ENCODE measurements at places on chromosomes 12 and 14.

DNA sequence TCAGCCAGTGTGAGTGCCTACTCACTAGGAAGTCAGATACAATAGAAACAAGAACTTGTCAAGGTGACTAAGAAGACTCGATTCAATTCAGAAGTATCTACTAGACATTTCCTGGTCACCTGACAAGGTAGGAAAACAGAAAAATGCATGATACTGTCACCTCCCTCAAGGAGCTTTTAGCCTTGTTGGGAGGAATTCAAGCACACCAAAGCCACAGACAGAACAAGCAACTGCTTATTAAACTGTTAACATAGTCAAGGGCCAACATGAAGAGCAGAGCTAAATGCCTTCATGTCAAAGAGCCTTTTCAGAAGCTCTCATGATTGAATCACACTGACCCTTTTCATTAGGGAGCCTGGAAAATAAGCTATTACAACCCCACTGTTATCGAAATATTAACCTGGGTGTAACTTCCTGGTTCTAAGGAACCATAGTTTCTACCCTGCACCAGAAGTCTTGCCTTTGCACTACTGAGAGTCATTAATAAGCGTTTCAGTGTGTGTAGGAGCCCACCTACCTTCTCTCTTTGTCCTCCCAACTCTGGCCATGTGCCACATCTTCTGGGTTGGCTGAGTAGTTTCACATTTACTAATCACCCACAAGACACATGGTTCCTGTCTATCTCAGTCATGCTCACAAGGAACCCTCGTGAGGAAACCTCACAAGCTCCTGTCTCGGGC lies 31.0 kb upstream of the LGALS3 start:
- no peak for DNase-seq

DNA sequence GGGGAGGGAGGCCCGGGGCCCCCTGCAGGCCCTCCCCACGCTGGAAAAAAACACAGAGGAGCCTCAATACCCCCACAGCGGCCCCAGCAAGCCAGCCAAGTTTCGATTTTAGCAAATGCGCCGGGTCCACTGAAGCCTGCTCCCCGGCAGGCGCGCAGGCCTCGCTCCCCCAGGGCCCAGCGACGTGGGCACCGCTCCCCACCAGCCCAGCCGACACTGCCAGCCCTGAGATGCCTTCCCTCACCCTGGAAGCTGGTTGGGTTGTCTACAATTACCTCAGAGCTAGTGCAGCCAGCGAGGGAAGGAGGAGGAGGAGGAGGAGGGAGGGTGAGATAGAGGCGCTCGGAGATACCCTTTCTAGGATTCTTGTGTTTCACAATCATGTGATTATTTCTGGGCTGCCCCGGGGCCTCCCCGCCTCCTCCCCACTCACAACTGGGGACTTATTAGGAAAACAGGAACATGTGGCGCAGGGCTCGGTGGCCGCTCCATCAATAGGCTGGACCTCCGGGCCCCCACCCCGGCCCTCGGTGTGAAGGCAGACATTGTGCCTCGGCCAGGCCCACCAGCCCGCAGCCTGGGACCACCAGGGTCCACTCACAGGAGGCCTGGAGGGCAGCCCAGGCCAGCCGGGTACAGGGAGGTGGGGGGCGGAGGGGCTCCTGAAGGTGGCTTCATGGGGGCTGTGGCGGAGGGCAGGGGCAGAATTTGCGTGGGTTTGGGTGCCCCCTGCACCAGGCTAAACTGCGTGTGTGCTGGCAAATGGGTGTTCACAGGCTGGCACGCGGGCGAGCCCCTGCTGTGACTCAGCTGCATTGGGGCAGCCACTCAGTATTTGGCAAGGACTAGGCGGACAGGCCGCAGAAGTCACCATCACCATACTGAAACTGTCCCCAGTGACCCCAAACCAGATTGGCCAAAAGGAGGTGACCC lies 109.9 kb downstream of the NCOR2 start:
- no peak for DNase-seq

DNA sequence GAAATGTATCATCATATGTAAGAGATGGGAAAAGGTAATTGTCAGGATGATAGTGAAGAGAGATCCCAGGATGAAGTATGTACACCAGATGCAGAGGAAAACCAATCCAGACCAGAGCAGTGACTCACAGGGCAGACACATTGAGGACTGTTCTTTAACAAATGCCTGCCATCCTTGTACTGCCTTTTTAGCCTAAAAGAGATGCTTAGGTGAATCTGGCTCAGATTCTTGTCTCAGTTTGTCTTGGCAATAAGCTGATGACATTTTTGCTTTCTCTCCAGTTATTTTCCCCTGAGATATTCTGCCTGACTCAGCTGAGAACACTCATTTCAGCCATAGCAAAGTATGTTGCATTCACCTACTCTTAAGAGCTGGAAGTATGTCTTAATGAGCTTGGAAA lies 405.3 kb upstream of the USP15 start:
- DNase-seq, result no peak

DNA sequence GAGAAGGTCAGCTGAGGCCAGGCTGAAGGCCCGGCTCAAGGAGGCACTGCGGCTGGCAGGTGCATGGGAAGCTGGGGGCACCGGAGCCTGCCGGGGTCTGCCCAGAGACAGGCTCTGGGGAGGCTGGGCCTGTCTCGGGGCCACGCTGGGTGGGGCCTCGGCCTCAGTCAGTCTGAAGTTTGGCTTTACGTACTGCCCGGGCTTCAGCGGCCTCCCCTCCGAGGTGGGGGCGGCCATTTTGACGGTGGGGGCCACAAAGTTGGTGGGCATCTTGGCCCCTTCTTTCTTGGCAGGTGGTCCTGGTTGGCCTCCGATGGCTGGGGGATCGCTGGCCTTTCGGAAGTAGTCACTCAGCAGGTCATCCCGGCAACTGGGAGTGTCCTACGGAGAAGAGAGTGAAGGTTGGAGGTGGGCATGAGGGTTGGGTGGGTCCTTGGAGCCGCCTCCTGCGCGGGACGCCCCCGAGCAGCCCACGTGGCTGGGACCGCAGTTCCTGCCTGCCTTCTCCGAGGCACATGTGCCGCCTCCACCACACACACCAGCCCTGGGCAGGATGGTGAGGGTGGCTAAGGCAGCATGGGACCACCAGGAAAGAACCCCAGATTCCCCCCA lies 28.9 kb upstream of the GPR68 start:
- no peak for DNase-seq

- no peak for DNase-seq
Observed at GRCh38 chr12:4120316-4120917, 153.1 kb upstream of the CCND2 start.

DNA sequence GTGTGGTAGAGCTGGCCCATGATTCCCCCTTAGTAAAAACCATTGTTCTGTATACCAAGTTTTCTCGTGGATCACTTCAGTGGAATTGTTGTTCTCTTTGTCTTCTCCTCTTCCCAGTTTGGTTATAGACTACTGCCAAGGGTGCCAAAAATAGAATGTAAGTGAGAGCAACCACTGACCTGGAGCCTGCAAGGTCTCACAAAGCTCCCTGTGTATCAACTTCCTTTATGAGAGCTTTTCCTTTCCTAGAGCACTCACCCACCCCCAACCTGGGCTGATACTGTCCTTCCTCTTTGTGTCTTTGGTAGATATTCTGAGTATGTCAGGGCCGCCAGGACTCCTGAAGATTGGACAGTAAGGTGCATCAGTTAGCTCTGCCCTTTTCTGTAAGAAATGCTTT lies 101.0 kb downstream of the SCN8A start:
- no peak for DNase-seq

DNA sequence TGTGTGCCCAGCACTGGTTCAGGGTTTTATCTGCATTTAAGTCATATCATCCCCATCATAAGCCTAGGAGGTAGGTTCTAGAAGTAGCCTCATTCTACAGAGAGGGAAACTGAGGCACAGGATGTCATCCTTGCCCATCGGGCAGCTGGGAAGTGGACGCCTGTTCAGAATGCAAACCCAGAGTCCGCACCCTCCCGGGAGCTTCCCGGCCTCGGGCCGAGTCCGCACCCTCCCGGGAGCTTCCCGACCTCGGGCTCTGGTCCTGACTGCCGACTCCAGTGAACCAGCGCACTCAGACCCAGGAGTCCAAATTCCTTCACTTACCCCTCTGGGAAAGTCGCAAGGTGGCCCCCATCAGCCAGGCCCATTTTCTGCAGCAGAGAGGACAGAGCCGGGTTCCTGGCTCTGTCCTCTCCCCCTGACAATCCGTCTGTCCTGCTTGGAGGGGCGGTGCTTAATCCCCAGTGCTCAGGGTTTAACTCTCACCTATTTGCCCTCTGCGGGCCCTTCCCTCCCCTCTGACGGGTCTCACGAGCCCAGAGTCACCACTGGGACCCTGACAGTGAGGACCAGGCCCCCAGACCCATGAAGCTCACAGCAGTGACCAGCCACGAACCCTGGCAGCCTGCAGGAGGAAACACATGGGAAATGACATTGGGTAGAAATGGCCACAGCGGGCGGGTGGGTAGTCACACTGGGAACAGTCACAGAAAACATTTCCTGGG lies 141.9 kb downstream of the PIWIL1 start:
- DNase-seq, result no peak

DNA sequence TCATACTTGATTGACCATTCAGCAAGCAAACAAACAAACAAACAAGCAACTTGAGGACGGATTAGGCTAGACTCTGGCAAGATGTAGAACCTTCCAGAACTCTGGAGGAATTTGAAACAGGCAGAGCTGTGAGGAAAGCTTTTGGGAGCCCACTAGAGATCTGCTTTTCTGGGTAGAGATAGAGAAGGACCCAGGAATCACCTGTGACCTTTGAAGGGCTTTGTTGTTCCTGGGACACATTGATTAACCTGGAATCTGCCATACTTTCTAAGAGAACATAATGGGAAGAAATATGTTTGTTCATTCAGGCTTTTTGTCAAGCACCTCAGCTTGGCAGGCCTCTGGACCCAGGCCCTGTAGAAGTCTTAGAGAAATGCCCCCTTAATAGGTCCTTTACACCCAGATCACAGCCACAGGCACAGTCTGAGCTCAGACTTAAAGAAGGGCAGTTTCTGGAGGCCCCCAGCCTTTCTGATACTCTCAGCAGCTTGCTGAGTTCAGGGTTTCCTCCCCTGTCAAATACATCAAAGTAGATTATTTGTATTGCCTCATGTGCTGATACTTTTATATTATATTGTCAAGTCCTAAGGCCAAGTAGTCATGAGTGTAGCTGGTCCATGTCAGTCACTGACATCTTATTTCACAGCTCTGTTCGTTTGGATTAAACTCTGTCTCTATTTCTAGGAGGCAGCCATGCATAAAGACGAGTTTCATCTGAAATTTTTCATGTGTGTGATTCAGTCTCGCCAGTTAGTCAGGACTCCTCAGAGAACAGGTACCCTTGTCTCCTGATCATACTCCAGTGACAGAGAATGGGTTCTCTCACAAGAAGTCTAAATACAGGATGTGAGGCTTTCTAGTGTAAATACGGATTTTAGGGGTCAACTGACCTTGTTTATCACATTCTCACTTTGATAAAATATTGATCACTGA lies 1.1 kb upstream of the SENP1 start:
- no peak for DNase-seq

DNA sequence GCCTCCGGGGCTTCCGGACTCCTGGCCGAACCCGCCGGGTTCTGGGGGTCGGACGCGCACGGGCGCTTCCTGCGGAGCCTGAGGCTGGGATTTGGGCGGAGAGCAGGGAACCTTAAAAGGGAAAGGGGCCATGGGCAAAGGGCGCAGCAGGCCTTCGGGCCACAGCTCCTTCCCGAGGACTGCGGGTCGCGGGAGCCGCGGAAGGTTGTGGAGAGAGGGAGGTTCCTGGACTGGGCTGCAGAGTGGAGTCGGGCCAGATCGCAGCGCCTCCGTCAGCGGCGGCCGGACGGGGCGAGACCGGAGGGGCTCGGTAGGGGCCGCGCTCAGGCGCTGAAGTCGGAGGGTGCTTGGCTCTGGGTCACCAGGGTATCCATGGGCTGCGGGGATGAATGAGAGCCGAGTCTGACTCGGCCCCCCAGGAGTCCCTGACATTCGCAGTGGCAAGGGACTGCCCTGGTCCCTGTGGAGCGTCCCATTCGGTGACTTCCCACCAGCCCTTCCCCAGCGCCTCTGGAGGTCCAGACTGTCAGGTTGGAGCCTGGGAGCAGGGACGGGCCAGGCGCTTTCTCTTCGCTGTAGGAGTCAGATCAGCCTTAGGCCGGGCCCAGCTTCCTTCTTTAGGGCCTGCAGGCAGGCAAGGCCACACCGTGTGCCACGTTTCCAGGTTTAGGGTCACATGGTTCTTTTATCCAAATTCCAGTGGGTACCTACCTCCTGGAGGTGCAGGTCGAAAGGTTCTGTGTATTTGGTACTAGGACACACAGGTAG lies 938 bp upstream of the SLC25A29 start:
- no peak for DNase-seq

DNA sequence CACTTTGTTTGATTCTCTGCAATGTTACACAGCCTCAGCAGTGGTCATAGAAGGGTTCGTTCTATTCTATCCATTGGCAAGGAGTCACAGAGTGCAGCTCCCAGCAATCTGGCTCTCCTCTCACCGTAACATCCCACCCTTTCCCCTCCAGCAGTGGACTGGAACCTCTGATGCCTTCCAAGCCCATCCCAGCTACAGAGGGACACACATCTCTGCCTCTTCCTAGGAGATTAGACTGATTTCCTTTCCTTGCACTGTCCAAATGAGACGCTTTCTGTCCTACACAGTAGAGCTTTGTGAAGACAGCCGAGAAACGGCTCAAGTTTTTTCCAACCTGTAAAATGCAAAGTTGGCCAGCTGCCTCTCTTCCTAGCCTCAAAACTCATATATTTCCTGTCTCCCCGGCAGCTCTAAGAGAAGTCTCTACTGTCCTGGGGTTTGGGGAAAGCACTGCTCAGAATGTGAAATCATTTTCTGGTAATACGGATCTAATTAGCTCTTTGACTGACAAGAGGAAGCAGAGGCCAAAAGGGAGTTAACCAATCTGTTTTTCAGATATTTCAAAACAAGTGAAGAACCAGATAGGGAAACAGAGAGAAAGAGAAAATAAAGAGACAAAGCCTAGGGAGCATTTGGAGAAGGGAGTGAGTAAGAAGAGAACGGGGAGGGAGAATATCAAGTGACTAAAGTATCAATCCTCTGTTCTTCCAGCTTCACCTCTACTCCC lies 516 bp downstream of the NINJ2 start:
- DNase-seq, result no peak

DNA sequence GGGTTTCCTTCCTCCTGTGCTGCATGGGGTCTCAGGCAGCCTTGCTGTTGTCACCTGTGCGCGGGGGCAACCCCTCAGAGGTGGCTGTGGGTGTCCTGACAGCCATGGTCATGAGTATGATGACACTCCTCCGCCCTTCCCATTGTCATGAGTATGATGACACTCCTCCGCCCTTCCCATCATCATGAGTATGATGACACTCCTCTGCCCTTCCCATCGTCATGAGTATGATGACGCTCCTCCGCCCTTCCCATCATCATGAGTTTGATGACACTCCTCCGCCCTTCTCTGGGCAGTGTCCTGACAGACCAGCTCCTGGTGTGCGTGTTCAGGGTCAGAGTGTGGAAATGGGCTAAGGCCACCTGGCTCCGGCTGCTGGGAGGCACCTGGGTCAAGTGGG lies 40.0 kb downstream of the FBRSL1 start:
- no peak for DNase-seq
